Adrenal gland (tissue), 19 donors: ENCODE measurements at places on chromosomes 12 and 14. TPM values are rescaled to one million over a fixed set of nuclear protein-coding genes. Genes with fewer than 3 reads are reported as not detected.

DNA sequence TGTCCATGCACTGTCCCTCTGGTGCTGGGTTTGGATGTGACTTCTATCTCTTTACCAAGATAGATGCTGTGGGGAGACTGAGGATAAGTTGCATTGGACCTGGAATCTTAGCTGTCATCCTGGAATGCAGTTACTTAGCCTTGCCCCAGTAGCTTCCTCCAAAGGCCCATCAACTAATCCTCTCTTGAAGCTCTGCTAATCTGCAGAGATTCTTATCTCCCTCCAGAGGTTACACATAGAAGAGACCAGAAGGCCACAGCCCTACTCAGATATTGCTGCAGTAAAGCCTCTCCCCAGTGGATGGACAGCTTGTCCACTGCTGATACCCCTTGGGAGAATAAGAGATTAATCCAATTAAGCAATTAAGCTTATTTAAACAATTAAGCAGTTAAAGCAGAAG, 867.2 kb downstream of the BCL11B start:
- no peak for DNase-seq
- no peaks in the 10 kb centered on the region for H3K36me3 ChIP-seq
- no peaks in the 10 kb centered on the region for H3K4me1 ChIP-seq

GRCh38 chr12:120515496-120515895, 13.5 kb downstream of the COQ5 start:
- no peaks in the 10 kb centered on the region for H3K36me3 ChIP-seq
- no peak overlapping the region for H3K4me3 ChIP-seq
- DNase-seq = no peak

GRCh38 chr12:25388183-25388582, 137.5 kb upstream of the KRAS start:
- H3K27ac ChIP-seq = no peak overlapping the region
- DNase-seq = no peak
- no peak overlapping the region for H3K4me3 ChIP-seq
- H3K27me3 ChIP-seq = no peaks in the 10 kb centered on the region
- H3K36me3 ChIP-seq = no peaks in the 10 kb centered on the region

- H3K27me3 ChIP-seq = no peaks in the 10 kb centered on the region
- H3K36me3 ChIP-seq = no peaks in the 10 kb centered on the region
- peak; percentile 3 for DNase-seq
- H3K27ac ChIP-seq = no peak overlapping the region
- H3K4me1 ChIP-seq = peaks cover 1% of the 10 kb centered on the region
Observed at GRCh38 chr12:108571609-108572165, 9.3 kb downstream of the ISCU start.

Gene IAPP
- total RNA-seq = not detected

Gene ABCD4
- 53.9 TPM for total RNA-seq
